ENCODE measurements at places on chromosomes 2 and 18. TPM values are rescaled to one million over a fixed set of nuclear protein-coding genes. Genes with fewer than 3 reads are reported as not detected.
A peak's percentile ranks its signal among the peaks of the same experiment; 100 is the strongest.

DNA sequence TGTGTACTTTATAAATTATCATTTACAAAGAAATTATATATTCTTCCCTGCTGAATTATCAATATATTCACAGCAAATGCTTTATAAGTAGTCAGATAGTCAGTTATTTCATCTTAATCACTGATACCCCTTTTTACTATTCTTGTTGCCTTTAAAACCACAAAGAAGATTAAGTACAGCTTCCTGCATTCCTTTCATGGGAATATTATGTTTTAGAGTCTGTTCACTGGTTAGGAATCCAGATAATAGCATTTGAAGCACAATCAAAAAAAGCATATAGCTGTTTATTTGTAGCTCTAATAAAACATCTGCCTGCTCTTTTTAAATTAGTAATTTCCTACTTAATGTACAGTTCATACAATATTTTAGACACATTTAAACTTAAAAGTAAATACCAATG lies 508.9 kb downstream of the FBXO15 start:
- no peaks in the 10 kb centered on the region for H3K27me3 ChIP-seq
- H3K36me3 ChIP-seq = no peaks in the 10 kb centered on the region
- peaks cover 7% of the 10 kb centered on the region for H3K4me1 ChIP-seq

DNA sequence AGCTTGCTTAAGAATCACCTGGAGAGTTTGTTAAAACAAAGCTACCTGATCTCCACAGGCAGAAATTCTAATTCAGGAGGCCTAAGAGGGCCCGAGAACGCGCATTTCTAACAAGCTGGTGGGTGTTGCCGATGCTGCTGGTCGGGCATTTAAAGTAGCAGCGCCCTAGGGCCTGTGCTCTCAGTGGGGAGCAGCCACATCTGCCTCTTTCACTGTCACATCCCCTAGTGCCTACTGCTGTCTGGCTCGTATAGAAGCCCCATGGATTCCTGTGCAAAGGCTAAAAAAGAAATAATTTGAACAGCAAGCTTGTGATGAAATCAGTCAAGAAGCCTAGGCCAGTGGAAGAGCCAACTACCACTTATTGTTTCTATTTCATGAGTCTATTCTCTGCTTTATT lies 126.7 kb upstream of the SMIM21 start:
- H3K4me3 ChIP-seq = no peak overlapping the region
- H3K36me3 ChIP-seq = no peaks in the 10 kb centered on the region
- H3K27ac ChIP-seq = no peak overlapping the region

The EPHA4 gene
- total RNA-seq = 3.3 TPM

The DCDC2C gene
- not detected for total RNA-seq

- no peak overlapping the region for H3K4me3 ChIP-seq
- H3K27ac ChIP-seq = no peak overlapping the region
- H3K27me3 ChIP-seq = no peaks in the 10 kb centered on the region
Observed at GRCh38 chr2:134865067-134865787, 26.8 kb downstream of the ACMSD start.

- H3K36me3 ChIP-seq = peaks cover 9% of the 10 kb centered on the region
- H3K4me1 ChIP-seq = peaks cover 48% of the 10 kb centered on the region
- H3K27ac ChIP-seq = peak overlapping the region; percentile 30
Observed at GRCh38 chr2:232235716-232236115, 142.8 kb upstream of the ALPP start.

GRCh38 chr18:53169346-53169745 lies 829.3 kb downstream of the DCC start:
- no peak overlapping the region for H3K27ac ChIP-seq
- no peak overlapping the region for H3K4me3 ChIP-seq
- H3K4me1 ChIP-seq = no peaks in the 10 kb centered on the region
- H3K27me3 ChIP-seq = no peaks in the 10 kb centered on the region
- DNase-seq = no peak

DNA sequence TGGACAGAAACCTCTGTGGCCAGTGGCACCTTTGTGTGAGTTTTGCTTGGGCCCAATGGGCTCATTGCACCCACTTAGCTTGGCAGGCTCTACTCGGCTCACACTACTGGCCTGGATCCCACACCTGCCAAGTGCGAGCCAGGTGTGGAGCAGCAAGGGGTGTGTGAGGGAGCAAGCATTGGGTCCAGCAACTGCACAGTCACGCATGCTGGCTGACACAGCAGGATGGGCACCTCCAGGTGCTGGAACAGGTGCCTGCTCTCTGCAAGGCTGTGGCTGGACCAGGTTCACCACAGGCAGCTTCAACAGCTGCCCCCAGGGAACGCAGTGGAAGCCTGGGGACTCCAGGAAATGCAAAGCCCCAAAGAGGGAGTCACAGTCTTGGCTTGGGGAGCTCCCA lies 94.2 kb downstream of the DOK6 start:
- H3K36me3 ChIP-seq = no peaks in the 10 kb centered on the region
- H3K4me1 ChIP-seq = no peaks in the 10 kb centered on the region
- H3K27me3 ChIP-seq = no peaks in the 10 kb centered on the region
- no peak overlapping the region for H3K27ac ChIP-seq
- DNase-seq = no peak
- no peak overlapping the region for H3K4me3 ChIP-seq

GRCh38 chr18:35153609-35154272 lies 87.1 kb upstream of the ZNF397 start:
- no peaks in the 10 kb centered on the region for H3K36me3 ChIP-seq
- H3K4me1 ChIP-seq = no peaks in the 10 kb centered on the region
- H3K27me3 ChIP-seq = no peaks in the 10 kb centered on the region
- H3K4me3 ChIP-seq = no peak overlapping the region
- H3K27ac ChIP-seq = no peak overlapping the region
- DNase-seq = no peak

DNA sequence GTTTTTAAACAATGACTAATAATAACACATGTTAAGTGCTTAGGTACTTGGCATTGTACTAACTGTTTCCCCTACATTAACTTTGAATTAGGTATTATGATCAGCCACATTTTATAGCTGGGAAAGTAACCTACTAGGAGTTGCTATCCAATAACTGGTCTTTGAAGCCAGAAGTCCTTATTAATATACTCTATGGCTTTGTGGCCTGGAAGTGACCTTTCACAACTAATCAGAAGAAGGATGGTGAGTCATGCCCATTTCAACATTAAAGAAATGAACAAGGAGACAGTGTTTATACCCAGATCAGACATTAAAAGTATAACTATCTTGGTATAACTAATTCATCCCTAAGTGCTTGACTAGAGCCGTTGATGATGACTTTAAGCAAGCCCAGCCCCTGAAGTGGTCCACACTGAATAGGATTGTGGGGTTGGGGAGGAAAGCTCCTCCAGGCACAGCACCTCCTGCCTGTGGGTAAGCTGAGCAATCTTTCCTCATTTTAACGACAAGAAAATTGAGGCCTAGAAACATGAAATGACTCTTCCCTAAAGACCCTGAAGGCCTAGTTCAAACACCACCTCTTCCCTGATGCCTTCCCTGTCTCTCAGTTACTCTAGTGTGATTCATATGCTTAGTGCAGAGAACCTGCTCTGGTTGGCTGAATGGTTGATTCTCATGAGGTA lies 71.6 kb upstream of the RFX8 start:
- no peaks in the 10 kb centered on the region for H3K27me3 ChIP-seq
- H3K4me3 ChIP-seq = no peak overlapping the region
- no peaks in the 10 kb centered on the region for H3K36me3 ChIP-seq
- no peak overlapping the region for H3K27ac ChIP-seq
- DNase-seq = peak; percentile 18

DNA sequence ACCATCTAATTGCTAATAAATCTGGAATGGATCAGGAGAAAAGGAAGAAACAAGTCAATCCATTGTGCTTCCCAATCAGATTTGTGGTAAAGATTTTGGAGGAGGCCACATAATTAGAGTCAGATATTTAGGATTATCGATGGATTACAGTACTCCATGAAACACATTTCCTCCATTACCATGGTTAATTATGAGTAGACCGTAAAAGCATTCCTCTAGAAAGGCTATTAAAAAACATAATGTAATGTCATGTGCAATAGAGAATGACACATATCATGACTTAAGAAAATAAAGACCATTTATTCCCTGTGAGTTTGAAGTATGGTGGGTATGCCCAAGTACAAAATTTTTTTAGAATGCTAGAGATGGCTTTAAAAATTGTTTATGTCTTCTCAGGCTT lies 96.1 kb downstream of the ITGA4 start:
- H3K4me1 ChIP-seq = peaks cover 45% of the 10 kb centered on the region
- no peak overlapping the region for H3K4me3 ChIP-seq
- peak overlapping the region; percentile 71 for H3K27ac ChIP-seq
- no peaks in the 10 kb centered on the region for H3K27me3 ChIP-seq
- DNase-seq = peak; percentile 32
- no peaks in the 10 kb centered on the region for H3K36me3 ChIP-seq

- DNase-seq = peak; percentile 51
- H3K4me1 ChIP-seq = peaks cover 24% of the 10 kb centered on the region
- H3K36me3 ChIP-seq = peaks cover 34% of the 10 kb centered on the region
- no peak overlapping the region for H3K27ac ChIP-seq
Observed at GRCh38 chr2:208250388-208250787, 4.5 kb downstream of the IDH1 start.

The RABL2A gene
- 4.4 TPM for total RNA-seq

GRCh38 chr2:143473820-143474219 lies 344.6 kb downstream of the ARHGAP15 start:
- no peaks in the 10 kb centered on the region for H3K36me3 ChIP-seq
- no peaks in the 10 kb centered on the region for H3K27me3 ChIP-seq
- peaks cover 15% of the 10 kb centered on the region for H3K4me1 ChIP-seq
- H3K4me3 ChIP-seq = no peak overlapping the region
- no peak for DNase-seq
- no peak overlapping the region for H3K27ac ChIP-seq

DNA sequence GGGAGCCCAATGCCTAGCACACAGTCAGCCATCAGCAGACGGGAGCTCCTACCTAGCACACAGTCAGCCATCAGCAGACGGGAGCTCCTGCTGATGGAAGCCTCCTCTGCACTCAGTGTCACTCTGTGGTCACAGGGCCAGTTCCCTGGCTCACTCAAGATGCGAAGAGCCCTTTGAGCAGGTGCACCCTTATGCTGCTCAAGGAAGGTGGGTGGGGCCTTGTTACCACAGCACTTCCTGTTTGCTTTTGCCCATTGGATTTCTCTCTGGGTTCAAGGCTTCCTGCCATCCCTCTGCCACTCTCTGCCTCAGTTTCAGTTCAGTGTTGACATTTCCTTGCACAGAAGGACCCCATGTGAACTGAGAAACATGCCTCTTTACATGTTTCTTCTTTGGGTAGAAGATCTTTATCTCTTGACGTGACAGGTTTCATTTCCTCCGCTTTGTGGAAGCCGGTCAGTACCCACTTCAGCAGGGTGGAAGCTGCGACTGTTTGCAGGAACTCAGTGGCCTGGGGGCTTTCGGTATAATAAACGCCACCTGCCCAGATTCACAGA lies 11.6 kb downstream of the TRIB2 start:
- H3K36me3 ChIP-seq = peaks cover 65% of the 10 kb centered on the region
- no peak for DNase-seq
- H3K27ac ChIP-seq = no peak overlapping the region
- peaks cover 4% of the 10 kb centered on the region for H3K4me1 ChIP-seq
- H3K27me3 ChIP-seq = no peaks in the 10 kb centered on the region

- no peaks in the 10 kb centered on the region for H3K36me3 ChIP-seq
- H3K4me3 ChIP-seq = no peak overlapping the region
- H3K27ac ChIP-seq = no peak overlapping the region
- DNase-seq = no peak
- H3K4me1 ChIP-seq = no peaks in the 10 kb centered on the region
- 0 out of 2 replicates have a peak, but pooled peaks cover 4% of the 10 kb centered on the region for H3K27me3 ChIP-seq
Observed at GRCh38 chr2:2825516-2826208, 494.6 kb upstream of the MYT1L start.

The HADHB gene
- 58.3 TPM for total RNA-seq

- peak overlapping the region; percentile 100 for H3K27ac ChIP-seq
- peaks cover 4% of the 10 kb centered on the region for H3K36me3 ChIP-seq
- H3K4me3 ChIP-seq = no peak overlapping the region
- peaks cover 50% of the 10 kb centered on the region for H3K4me1 ChIP-seq
- no peaks in the 10 kb centered on the region for H3K27me3 ChIP-seq
Observed at GRCh38 chr2:101520246-101520645, 45.3 kb upstream of the RFX8 start.

DNA sequence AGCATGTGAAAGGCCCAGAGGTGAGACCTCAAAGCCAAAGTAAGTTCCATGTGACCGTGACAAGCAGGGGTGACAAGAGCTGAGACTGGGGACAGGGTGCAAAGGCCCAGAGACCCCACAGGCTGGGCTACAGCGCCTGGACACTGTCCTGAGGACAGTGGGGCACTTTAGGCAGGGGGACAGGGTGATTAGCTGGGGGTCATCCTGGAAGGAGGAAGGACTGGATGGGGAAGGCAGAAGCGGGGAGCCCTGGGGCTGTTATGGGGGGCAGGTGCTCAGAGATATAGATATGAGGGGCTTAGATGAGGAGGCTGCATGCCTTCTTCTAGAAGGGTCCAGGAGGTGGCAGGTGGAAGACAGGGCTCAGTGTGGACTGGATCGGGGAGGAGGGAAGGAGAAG lies 31.5 kb downstream of the KIF1A start:
- no peak overlapping the region for H3K27ac ChIP-seq
- no peaks in the 10 kb centered on the region for H3K36me3 ChIP-seq
- H3K27me3 ChIP-seq = no peaks in the 10 kb centered on the region
- H3K4me1 ChIP-seq = no peaks in the 10 kb centered on the region
- DNase-seq = no peak

DNA sequence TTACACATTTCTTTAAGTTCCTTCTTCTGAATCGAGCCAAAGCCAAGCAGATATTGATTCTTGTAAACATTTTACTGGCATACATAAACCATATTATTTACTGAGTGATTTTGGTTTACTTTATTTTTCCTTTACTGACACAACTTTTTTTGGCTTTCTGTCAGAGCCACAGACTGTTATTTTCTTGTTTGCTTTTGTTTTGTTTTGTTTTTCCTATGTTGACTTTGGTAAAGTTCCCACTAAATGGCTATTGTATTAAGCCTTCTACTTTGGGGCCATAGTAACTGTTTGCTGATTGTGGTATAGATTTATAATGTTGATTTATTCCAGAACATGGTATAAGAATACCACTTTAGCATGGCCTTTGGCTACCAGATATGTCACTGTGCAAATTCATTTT lies 419.4 kb downstream of the DCDC2C start:
- H3K27me3 ChIP-seq = no peaks in the 10 kb centered on the region
- H3K36me3 ChIP-seq = no peaks in the 10 kb centered on the region
- H3K4me1 ChIP-seq = no peaks in the 10 kb centered on the region
- DNase-seq = no peak
- H3K27ac ChIP-seq = no peak overlapping the region

The MROH2A gene
- total RNA-seq = not detected

GRCh38 chr2:27809761-27810241 lies 38.3 kb downstream of the MRPL33 start:
- H3K36me3 ChIP-seq = no peaks in the 10 kb centered on the region
- H3K27me3 ChIP-seq = no peaks in the 10 kb centered on the region
- H3K4me3 ChIP-seq = no peak overlapping the region
- H3K4me1 ChIP-seq = peaks cover 28% of the 10 kb centered on the region
- peak; percentile 96 for DNase-seq

- H3K27me3 ChIP-seq = no peaks in the 10 kb centered on the region
- no peak overlapping the region for H3K4me3 ChIP-seq
- H3K27ac ChIP-seq = no peak overlapping the region
- no peak for DNase-seq
Observed at GRCh38 chr2:168740360-168740759, 62.1 kb upstream of the NOSTRIN start.

- peak overlapping the region; percentile 91 for H3K27ac ChIP-seq
- no peaks in the 10 kb centered on the region for H3K36me3 ChIP-seq
- H3K27me3 ChIP-seq = no peaks in the 10 kb centered on the region
- H3K4me3 ChIP-seq = peak overlapping the region; percentile 74
- peaks cover 42% of the 10 kb centered on the region for H3K4me1 ChIP-seq
Observed at GRCh38 chr2:156436497-156437085, 412 bp downstream of the GPD2 start.

- H3K4me3 ChIP-seq = no peak overlapping the region
- H3K36me3 ChIP-seq = no peaks in the 10 kb centered on the region
- no peaks in the 10 kb centered on the region for H3K4me1 ChIP-seq
- no peak for DNase-seq
- H3K27me3 ChIP-seq = no peaks in the 10 kb centered on the region
Observed at GRCh38 chr2:8255448-8255800, 426.4 kb upstream of the ID2 start.
